Erythroblast (primary cell): ENCODE measurements at places on chromosomes 4 and X.

GRCh38 chr4:112083587-112084347 lies 61.5 kb upstream of the FAM241A start:
- no peak for DNase-seq

DNA sequence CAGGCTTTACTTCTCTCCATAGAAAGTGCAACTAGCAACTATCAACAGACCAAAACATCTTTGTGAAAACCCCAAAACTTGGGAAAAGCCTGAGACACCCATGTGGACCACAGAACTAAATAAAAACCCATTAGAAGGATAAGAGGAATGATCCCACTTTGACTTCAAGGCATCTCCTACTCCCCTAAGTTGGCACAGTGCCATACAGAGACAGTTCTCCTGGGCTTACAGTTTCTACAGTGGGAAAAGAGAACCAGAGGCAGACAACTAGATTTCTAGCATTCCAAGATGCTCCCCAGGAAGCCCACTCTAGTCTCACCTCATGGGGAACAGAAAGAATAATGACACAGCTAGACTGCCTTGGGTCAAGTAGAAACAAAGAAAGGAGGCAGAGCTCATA lies 20.4 kb downstream of the TMLHE start:
- no peak for DNase-seq

DNA sequence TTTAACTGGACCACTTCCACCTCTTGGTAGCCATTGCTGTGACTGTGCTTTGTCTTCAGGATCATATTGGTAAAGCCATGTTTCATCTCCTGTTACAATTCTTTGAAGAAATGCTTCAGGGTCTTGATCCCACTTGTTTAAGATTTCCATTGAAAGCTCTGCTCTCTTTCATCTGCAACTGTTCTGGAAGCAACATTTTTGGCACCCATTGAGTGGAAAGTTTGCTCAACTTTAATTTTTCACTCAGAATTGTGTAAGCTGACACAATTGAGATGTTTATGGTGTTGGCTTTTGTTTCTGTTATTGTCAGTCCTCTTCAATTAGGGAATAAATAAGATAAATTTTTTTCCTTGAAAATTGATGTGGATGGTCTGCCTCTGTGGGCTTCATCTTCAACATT lies 237.4 kb downstream of the MAPK10 start:
- no peak for DNase-seq

DNA sequence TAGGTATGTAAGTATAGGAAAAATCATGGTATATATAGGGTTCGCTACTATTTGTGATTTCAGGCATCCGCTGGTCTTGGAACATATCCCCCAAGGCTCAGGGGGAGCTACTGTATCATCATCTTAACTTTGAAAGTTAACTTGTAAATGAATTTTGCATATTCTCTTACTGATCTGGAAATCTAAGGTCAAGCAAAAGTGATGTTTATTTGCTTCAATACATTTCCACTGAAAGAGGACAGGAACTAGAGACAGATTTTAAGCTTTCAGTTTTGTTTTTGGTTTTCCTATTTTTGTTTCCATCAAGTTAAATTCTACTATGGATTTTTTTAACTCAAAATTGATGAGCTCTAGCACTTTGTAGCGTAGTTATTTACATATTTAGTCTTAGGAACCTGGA lies 56.2 kb downstream of the NAF1 start:
- no peak for DNase-seq

DNA sequence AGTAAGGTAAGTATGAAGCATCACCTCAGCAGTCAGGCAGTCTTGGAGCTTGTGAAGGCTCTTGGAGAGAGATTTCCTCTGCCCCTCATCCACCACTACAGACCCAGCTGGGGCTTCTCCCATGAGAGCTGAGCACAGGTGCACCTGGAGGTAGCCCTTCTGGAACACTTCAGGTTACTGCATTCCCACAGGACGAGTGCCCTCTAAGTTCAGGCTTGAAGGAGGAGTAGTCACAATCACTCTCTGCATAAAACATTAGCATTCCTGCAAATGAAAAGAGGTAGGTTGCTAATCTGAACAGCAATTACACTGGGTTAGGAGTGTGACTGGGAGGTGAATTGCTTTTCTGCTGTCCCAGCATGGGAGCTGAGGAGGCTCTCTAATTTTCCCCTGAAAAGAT lies 308.8 kb downstream of the TEX13C start:
- no peak for DNase-seq

- no peak for DNase-seq
Measured at GRCh38 chr4:844752-845232, 18.9 kb upstream of the CPLX1 start.

- peak; percentile 2 for DNase-seq
Measured at GRCh38 chr4:103429283-103429682, 231.1 kb upstream of the CENPE start.

DNA sequence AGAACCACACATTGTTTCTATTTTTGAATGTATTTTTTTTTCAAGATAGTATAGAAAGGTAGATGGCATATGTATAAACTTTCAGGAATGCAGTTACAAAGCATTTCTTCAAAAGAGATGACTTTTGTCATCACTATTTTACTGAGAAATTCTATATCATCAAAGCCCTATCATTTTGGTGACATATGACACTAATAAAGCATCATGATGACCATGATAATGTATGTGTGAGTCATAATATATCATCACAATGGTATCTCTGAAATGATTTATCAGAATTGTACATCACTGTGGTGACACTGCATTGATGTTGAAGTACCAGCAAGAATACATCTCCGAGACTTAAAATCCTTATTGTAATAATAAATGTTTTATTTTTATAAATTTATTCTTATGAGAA lies 1740.8 kb downstream of the PCDH7 start:
- no peak for DNase-seq
